Epithelial cell of alveolus of lung (primary cell): ENCODE measurements at places on chromosomes 13 and 19. TPM values are rescaled to one million over a fixed set of nuclear protein-coding genes. Genes with fewer than 3 reads are reported as not detected.

TMC4 gene
- 3.9 TPM in 1 of 2 replicates, not detected in the other for total RNA-seq

FAAP24 gene
- total RNA-seq: 0.64 and 3.0 TPM in 2 replicates

GJB2 gene
- 0.24 and 0.78 TPM in 2 replicates for total RNA-seq

ANKRD27 gene
- 16.0 and 20.7 TPM in 2 replicates for total RNA-seq

ACP7 gene
- total RNA-seq: 0.26 TPM in 1 of 2 replicates, not detected in the other

ZNF491 gene
- 0.39 and 1.0 TPM in 2 replicates for total RNA-seq

SMIM7 gene
- 68.1 and 100 TPM in 2 replicates for total RNA-seq

MBOAT7 gene
- 139 and 146 TPM in 2 replicates for total RNA-seq

PSG6 gene
- total RNA-seq: not detected in 2 replicates

SAMD1 gene
- 36.0 and 48.6 TPM in 2 replicates for total RNA-seq

CEACAM3 gene
- total RNA-seq: not detected in 2 replicates

TMEM259 gene
- 126 and 158 TPM in 2 replicates for total RNA-seq

CGB1 gene
- total RNA-seq: not detected in 2 replicates

LILRA1 gene
- not detected in 2 replicates for total RNA-seq

GPI gene
- 309 and 401 TPM in 2 replicates for total RNA-seq

PRR20A gene
- not detected in 2 replicates for total RNA-seq

DLEU7 gene
- not detected in 2 replicates for total RNA-seq

NALCN gene
- 0.80 and 4.1 TPM in 2 replicates for total RNA-seq

CADM4 gene
- total RNA-seq: 2.6 and 4.8 TPM in 2 replicates

CPT1C gene
- total RNA-seq: 15.8 and 50.0 TPM in 2 replicates

ZNF793 gene
- 0.65 and 0.96 TPM in 2 replicates for total RNA-seq

GPR4 gene
- 0.26 and 0.48 TPM in 2 replicates for total RNA-seq

ARHGEF7 gene
- total RNA-seq: 18.5 and 38.3 TPM in 2 replicates

ZNF227 gene
- 7.9 and 13.9 TPM in 2 replicates for total RNA-seq

CYP2A6 gene
- not detected in 2 replicates for total RNA-seq
